Neural progenitor cell (in vitro differentiated cells): ENCODE measurements at places on chromosomes 2 and 18. TPM values are rescaled to one million over a fixed set of nuclear protein-coding genes. Genes with fewer than 3 reads are reported as not detected.

DNA sequence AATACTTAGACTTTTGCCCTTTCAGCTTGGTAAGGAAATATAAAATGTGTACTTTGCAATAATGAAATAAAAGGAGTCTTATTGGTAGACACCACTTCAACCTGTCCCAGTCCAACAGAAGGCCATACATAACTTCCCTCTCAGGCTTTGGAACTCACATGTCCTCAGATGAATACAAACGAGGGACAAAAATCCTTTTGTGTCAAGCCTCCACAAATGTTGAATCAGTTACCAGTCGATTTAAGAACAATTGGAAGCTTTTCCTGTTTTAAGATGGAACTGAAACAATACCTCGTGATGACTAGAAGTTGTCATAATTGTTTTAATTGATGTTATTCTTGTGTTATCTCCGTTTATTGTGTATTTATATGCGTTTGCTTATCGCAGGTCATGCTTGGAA, 385.1 kb upstream of the POU3F3 start:
- no peak overlapping the region for H3K27ac ChIP-seq
- peaks cover 32% of the 10 kb centered on the region for H3K4me1 ChIP-seq
- no peaks in the 10 kb centered on the region for H3K36me3 ChIP-seq
- DNase-seq: no peak

GRCh38 chr2:11056614-11057013, 98.7 kb upstream of the SLC66A3 start:
- H3K36me3 ChIP-seq: no peaks in the 10 kb centered on the region
- no peaks in the 10 kb centered on the region for H3K4me1 ChIP-seq
- no peak overlapping the region for H3K27ac ChIP-seq
- H3K27me3 ChIP-seq: no peaks in the 10 kb centered on the region

- no peak overlapping the region for H3K4me3 ChIP-seq
- no peaks in the 10 kb centered on the region for H3K27me3 ChIP-seq
- no peak for DNase-seq
- no peak overlapping the region for H3K27ac ChIP-seq
Measured at GRCh38 chr2:109264595-109265328, 135.8 kb downstream of the SH3RF3 start.

- no peak for DNase-seq
- no peak overlapping the region for H3K4me3 ChIP-seq
- no peaks in the 10 kb centered on the region for H3K36me3 ChIP-seq
- no peak overlapping the region for H3K27ac ChIP-seq
- H3K4me1 ChIP-seq: no peaks in the 10 kb centered on the region
Measured at GRCh38 chr18:69814861-69815385, 132.8 kb downstream of the CD226 start.

DNA sequence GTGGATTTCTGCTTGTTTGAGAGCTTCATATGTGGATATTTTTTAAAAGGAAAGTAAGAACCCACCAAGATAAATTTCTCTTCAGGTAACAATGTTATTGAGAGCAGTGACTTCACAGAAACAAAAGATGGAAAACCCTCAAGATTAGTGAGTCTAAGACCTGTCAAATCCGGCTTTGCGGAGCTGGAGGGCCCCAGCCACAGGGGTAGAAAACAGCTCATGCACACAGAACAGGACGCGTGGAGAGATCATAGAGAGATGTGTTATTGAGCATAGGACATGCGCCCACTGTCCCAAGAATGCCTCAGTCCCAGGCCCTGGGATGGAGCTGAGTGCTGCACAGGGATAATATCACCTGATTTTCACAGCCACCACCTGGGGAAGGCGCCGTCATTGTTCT, 21.3 kb downstream of the EDAR start:
- DNase-seq: no peak
- H3K27ac ChIP-seq: no peak overlapping the region
- peaks cover 3% of the 10 kb centered on the region for H3K4me1 ChIP-seq
- no peaks in the 10 kb centered on the region for H3K27me3 ChIP-seq

DNA sequence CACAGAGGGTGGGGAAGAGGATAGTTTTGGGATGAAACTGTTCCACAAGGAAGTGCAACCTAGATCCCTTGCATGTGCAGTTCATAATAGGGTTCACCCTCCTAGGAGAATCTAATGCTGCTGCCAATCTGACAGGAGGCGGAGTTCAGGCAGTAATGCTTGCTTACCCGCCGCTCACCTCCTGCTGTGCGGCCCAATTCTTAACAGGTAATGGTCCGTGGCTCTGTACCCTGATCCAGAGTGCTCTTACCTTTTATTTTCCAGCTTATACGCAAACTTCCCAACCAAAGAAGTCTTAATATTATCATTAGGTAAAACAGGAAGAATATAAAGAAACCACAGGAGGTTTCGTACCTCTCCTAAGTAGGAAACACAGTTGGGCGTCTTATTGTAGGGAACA, 82.7 kb upstream of the CD302 start:
- peak; percentile 20 for DNase-seq
- H3K4me1 ChIP-seq: peaks cover 8% of the 10 kb centered on the region
- no peaks in the 10 kb centered on the region for H3K27me3 ChIP-seq
- no peaks in the 10 kb centered on the region for H3K36me3 ChIP-seq
- H3K27ac ChIP-seq: no peak overlapping the region

MBD2 gene
- 36.5 and 42.1 TPM in 2 replicates for total RNA-seq

DNA sequence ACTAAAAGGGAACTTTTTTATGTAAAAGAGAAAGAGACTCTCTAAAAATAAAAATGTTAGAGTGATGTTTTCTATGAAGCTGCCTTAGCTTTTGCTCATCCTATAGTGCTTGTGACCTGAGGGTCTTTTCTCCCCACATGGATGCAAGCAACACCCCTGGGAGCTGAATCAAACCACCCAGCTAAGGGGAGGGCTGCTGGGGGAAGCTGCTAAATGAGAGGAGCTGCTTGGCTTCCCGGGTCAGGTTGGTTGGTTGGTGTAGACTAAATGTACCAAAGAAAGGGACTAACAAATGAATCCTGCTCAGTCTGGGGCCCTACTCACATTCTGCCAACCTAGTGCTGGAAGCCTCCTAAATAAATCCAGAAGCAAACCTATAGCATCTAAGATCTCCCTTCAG, 35.0 kb downstream of the AFF3 start:
- no peak overlapping the region for H3K4me3 ChIP-seq
- H3K4me1 ChIP-seq: peaks cover 26% of the 10 kb centered on the region
- no peak for DNase-seq
- no peaks in the 10 kb centered on the region for H3K36me3 ChIP-seq
- no peak overlapping the region for H3K27ac ChIP-seq

SATB2 gene
- total RNA-seq: 2.2 and 3.7 TPM in 2 replicates

STK17B gene
- total RNA-seq: 18.6 and 35.4 TPM in 2 replicates

GRCh38 chr18:75478996-75479880, 51.7 kb upstream of the SMIM21 start:
- H3K27me3 ChIP-seq: no peaks in the 10 kb centered on the region
- H3K36me3 ChIP-seq: no peaks in the 10 kb centered on the region
- H3K4me3 ChIP-seq: no peak overlapping the region
- peak; percentile 58 for DNase-seq

DNA sequence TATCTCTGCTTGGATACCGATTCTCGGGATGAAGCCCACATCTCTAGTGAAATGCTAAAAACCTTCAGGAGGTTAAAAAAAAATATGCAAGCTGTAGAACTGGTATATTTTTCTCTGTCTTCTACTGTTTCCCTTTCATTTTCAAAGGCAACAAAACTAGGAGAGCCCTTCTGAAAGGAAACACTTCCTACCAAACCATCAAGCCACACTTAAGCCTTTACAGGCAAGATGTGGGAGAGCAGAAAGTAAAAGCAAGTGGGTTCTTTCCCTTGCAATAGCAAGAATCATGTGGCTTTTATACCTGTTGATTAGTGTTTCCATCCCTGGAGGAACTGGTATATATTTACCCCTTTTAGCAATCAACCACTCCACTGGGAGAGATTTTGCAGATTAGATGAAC, 147.9 kb upstream of the ACAA2 start:
- H3K36me3 ChIP-seq: no peaks in the 10 kb centered on the region
- no peaks in the 10 kb centered on the region for H3K4me1 ChIP-seq
- DNase-seq: no peak

DNA sequence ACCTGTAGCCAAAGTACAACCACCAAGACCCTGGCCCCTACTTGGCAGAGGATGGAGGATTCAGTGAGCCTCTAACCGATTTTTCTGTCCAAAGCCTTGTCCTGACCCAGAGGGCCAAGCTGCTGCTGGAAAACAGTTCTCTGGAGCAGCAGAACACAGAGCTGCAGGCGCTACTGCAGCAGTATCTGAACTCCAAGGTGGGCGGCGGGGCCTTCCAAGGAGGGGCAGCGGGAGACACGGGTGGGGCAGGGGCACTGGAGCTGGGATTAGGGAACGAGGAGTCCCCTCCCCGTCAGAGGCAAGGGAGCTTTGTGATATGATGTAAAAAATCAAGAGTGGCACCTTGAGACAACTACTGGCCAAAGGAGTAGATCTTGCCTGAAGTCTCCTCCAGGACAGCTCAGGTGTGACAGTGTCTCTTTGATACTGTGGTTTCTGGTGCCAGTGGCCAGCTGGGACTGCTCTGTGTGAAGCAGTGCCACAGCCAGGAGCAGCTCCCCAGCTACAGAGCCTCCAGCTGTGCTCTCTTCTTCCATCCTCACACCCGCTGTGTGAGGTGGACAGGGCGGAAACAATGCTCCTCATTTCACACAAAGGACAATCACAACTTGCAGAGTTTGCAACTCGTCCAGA, 22.8 kb downstream of the OTOF start:
- DNase-seq: no peak
- no peaks in the 10 kb centered on the region for H3K36me3 ChIP-seq
- H3K27me3 ChIP-seq: no peaks in the 10 kb centered on the region
- peaks cover 19% of the 10 kb centered on the region for H3K4me1 ChIP-seq
- H3K27ac ChIP-seq: no peak overlapping the region

GREB1L gene
- total RNA-seq: 251 and 278 TPM in 2 replicates

- no peak for DNase-seq
- no peaks in the 10 kb centered on the region for H3K36me3 ChIP-seq
- no peak overlapping the region for H3K27ac ChIP-seq
- no peaks in the 10 kb centered on the region for H3K4me1 ChIP-seq
Measured at GRCh38 chr2:12948961-12949353, 232.2 kb downstream of the TRIB2 start.

KCNG2 gene
- 0.99 TPM in 1 of 2 replicates, not detected in the other for total RNA-seq

GRCh38 chr2:210195101-210195852, 24.1 kb upstream of the KANSL1L start:
- H3K4me3 ChIP-seq: no peak overlapping the region
- H3K27me3 ChIP-seq: no peaks in the 10 kb centered on the region

DNA sequence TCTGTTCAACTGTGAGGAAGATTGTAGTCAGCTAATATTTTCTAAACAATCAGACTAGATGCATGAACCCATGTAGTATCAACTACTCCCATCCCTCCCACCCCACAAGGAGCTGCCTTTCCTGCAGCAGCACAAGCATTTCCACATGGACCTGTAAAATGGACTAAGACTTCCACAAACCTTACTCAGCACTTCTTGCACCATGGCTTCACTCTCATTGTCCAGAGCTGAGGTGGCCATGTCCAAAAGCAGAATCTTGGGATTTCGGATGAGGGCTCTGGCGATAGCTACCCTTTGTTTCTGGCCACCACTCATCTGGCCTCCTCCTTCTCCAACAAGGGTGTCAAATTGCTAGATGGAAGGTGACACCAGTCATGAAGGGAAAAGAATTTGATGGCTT, 61.3 kb downstream of the ABCB11 start:
- H3K36me3 ChIP-seq: no peaks in the 10 kb centered on the region
- H3K4me3 ChIP-seq: no peak overlapping the region
- no peak for DNase-seq
- H3K4me1 ChIP-seq: no peaks in the 10 kb centered on the region
- H3K27ac ChIP-seq: no peak overlapping the region

DNA sequence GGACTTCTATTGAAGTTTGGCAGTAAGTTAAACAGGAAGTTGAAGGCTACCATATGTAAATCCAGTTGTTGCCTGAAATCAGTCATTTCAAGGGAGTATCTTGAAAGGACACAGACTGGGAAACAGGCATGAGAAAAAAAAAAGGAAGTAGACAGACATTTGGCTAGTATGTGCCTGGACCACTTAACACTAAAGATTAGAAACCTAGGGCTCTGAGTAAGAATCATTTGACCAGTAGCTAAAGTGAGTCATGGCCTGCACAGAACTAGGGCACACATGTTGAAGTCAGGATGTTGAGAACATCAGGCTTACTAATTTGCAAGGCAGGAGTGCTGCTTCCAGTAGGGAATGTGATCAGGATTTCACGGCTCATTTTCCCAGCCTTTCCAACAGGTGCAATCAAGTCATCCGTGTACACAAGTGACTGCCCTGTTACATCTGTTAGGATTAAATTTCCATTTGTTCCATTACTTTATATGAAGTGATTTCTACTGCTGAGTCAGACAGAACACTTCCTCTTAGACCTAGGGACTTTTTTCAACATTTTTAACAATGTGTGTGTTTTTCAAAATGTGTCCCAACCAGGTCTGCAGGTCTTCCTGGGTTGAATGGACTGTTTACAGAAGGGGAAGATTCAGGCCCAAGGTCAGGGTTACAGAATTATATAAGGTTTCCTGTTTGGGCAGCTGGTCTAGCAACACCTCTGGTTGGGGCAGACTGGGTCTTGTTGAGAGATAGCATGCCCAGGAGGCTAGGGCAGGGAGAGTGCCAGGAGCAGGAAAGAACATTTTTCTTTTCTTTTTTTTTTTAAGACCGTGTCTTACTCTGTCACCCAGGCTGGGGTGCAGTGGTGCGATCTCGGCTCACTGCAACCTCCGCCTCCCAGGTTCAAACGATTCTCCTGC, 145.6 kb downstream of the TGIF1 start:
- H3K4me1 ChIP-seq: peaks cover 54% of the 10 kb centered on the region
- H3K27ac ChIP-seq: peak overlapping the region; percentile 78
- H3K27me3 ChIP-seq: no peaks in the 10 kb centered on the region
- H3K4me3 ChIP-seq: peak overlapping the region; percentile 45
- no peaks in the 10 kb centered on the region for H3K36me3 ChIP-seq

DNA sequence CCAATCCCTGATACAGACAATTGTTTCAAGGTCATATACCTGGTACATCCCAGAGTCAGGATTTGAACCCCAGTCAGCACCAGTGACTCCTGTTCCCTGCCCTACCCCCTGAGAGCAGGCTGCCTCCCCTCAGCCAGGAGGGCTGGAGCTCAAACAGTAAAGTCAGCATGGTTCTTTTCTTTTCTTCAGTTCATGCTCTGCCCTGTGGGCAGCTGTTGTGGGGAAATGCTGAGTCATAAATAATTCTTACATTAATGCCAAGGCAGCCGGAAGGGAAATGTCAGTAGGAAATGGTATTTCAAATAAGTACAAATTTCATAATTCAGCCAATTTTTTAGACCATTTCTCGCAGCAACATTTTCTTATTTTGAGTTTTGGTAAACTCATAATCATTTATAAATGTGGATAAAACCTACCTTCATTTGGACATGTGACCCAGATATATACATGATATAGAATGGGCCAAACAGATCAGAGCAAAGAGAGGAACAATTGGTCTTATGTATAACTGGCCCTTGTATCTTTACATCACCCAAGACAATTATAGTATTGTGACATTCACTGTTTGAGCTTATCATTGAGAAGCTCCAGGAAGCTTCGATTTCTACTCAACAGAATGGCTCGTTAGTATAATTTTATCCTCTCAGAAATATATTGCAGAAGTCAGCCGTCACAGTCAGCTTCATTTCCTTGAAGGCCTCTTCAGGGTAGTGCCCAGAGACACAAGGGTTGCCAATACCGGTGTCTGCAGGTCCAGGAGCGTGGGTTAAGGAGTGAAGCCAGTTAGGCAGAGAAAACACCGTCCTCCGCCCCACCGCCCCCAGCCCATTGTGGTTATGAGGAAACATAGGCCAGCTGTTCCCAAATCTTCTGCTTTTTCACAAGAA, 28.0 kb upstream of the SCYGR1 start:
- H3K27ac ChIP-seq: no peak overlapping the region
- H3K4me1 ChIP-seq: no peaks in the 10 kb centered on the region
- H3K27me3 ChIP-seq: no peaks in the 10 kb centered on the region
- H3K4me3 ChIP-seq: no peak overlapping the region
- DNase-seq: no peak
